NCI-H2171 (cell line): ENCODE measurements at places on chromosomes 6 and 20.

DNA sequence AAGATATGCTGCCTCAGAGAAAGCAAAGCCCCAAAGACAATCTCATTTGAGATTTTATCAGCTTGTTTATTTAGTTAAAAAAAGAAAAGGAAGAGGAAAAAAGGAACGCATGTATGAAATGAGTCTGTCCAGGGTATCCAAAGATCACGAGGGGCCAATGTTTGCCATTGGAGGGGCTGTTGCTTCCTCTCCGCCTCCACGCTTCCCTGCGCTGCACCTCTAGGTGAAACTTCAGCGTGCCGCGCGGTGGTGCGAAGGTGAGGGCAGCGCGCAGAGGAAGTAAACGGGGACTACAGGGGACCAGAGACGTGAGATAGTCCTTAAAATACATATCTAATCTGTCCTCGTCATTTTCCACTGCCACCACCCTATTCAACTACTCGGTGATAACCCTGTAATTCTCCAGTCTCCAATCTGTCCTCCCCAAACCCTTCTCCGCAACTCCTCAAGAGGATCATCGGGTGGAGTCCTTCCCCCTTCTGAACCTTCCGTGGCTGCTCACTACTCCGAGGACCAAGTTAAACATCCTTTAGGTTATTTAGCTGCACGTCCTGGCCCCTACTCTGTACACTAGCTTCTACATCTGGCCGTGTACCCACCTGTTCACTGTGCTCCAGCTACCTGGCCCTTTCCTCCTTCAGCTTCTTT lies 1.1 kb upstream of the DCBLD1 start:
- no peak for DNase-seq

DNA sequence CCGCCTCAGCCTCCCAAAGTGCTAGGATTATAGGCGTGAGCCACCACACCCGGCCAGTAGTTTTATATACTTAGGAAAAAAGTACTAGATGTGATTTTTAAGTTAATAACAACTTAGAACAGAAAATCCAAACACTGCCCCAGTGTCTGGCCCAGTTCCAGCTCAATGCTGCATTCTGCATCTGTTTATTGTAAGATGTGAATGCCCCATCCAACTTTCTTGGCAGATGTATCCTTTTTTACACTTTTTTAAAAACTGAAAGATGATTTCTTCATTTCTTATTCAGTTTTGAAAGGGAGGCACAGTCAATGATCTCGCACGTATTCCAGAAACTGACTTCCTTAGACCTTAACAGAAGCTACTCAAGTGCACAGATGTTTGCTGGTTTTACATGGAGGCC lies 85.6 kb upstream of the SRSF6 start:
- DNase-seq = no peak

- DNase-seq = no peak
Measured at GRCh38 chr6:123811378-123811777, 7.7 kb downstream of the NKAIN2 start.

- no peak for DNase-seq
Measured at GRCh38 chr20:58277578-58278472, 31.7 kb upstream of the RAB22A start.

GRCh38 chr6:167566711-167567141 lies 241.8 kb downstream of the TTLL2 start:
- no peak for DNase-seq

DNA sequence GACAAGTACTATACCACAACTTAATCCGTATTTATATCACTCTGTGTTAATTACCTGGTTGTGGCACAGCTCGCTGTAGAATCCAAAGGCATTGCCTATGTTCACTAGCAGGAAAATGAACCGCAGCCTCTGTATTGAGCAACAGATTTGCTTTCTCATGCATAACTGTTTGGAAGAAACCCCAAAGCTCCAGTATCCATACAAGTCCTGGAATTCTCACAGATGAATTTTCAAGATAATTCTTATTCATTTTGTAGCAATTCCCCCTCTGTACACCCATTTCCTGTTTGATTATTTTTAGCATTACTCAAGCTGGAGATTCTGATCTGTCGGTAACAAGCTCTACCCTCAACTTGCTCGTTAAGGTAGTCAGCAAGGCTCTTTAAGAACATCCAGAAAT lies 63.5 kb downstream of the STMND1 start:
- DNase-seq = no peak

DNA sequence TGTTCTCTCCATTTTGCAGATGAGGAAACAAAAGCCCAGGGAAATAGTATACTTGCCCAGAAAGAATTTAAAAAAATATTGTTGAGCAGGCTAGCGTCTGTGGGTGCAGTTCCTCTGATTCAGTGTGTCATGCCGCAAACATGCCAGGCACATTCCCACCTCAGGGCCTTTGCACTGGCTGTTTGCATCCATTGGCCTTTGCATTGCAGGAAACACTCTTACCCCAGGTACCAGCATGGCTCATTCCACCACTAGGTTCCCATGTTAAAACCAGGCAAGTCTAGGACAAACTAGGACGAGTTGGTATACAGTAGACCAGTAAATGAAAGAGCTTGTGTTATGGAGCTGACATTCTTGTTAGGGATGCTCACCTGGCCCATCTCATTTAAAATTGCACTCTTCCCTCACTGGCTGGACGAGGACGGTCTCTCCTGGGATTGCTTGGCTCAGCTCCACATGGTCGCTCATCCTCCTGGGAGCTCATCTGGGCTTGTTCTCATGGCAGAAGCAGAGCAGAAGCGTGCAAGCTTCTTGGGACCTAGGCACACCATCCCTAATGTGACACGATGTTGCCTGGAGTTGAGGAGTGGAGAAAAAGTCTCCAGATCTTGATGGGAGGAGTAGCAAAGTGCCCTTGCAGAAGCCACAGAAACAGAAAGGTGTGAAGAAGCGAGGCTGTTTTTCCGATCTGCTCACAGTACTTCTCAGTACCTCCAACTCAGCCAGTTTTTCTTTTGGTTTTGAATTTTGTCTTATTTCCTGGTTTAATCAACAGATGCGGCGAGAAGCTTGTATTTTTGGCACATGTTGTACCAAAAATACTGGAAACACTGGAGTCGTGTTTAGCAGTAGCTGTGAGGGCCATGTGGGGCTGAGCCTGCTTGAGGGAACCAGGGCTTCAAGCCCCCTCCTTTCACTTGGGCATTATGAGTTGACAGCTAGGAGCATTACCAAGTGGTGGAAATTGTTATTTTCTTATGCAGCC lies 13.9 kb downstream of the ZNF831 start:
- DNase-seq = no peak

GRCh38 chr20:34940081-34940481 lies 15.5 kb downstream of the GSS start:
- DNase-seq = no peak

DNA sequence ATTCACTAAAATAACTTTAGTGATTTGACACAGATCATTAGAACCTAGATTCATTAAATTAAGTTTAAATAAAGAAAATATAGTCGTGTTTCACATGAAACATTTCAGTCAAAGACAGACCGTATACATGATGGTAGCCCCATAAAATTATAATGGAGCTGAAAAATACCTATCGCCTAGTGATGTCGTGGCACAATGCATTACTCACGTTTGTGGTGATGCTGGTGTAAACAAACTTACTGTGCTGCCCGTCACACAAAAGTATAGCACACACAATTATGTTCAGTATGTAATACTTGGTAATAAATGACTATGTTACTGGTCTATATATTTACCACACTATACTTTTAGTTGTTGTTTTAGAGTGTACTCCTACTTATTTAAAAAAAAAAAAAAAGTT lies 17.3 kb downstream of the DST start:
- no peak for DNase-seq

DNA sequence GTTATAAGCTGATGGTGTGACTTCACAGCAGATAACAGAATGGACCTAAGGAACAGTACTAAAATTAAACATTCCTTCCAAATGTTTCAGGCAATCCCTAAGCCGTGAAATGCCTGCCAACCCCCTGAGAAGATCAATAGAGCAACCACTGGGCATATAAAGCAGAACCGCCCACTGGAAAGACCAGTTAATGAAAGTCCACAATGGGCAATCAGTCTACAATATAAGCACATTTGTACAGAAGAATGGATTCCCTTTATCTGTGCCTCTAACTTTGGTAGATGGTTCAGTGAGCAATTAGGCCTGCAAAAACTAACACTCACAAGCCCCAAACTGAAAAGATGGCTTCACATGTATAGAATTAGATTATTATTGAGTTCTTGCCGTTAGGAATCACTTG lies 286.6 kb downstream of the UBE3D start:
- no peak for DNase-seq

GRCh38 chr6:73152556-73152955 lies 72.7 kb downstream of the KHDC1L start:
- no peak for DNase-seq
